Activated T-cell treated with anti-CD3 and anti-CD28 coated beads, Interleukin-2, amount 50 U/mL, for 48 hours (primary cell): ENCODE measurements at places on chromosomes 6 and 20.

- no peak for DNase-seq
These were observed 36.8 kb downstream of the ZMYND8 start for GRCh38 chr20:47319517-47320252.

DNA sequence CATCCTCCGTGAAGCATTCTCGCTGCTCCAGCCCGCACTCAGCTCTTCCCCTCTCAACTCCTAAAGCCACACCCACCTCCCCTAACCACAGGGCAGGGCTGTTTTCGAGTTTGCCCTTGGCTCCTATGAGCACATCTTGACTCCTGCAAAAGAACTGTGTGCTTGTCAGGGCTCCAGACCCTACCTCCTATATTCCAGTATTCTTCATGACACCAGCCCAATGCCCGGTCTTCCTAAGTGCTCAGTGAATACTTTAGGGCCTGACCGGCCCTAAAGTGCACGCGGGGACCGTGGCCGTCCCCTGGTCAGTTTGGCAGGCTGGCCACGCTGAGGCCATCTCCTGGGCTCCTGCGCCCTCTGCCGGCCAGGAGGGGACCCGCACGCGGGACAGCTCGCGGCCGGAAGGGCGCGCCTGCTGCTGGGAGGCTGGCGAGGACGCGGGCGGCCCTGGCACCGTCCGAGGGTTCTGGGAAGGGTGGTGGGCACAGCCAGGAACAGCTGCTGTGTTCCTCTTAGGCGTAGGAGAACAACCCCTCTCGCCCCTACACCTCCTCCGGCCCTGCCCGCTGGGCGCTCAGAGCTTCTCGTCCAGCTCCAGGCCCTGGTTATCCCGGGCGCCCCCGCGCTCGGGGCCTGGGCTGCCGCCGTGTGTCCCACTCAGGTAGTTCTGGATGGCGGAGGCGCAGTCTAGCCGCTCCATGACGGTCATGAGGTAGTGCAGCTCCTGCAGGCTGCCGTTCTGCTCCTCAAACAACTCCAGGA lies 11.0 kb downstream of the UNC5CL start:
- DNase-seq: peak; percentile 88

GRCh38 chr6:33075208-33075567 lies 602 bp upstream of the HLA-DPB1 start:
- DNase-seq: no peak

GRCh38 chr20:58500256-58500655 lies 14.9 kb downstream of the APCDD1L start:
- no peak for DNase-seq

- no peak for DNase-seq
These were observed 58.3 kb downstream of the COL12A1 start for GRCh38 chr6:75147512-75147911.

- no peak for DNase-seq
These were observed 79.8 kb downstream of the TBC1D7 start for GRCh38 chr6:13248584-13248985.

DNA sequence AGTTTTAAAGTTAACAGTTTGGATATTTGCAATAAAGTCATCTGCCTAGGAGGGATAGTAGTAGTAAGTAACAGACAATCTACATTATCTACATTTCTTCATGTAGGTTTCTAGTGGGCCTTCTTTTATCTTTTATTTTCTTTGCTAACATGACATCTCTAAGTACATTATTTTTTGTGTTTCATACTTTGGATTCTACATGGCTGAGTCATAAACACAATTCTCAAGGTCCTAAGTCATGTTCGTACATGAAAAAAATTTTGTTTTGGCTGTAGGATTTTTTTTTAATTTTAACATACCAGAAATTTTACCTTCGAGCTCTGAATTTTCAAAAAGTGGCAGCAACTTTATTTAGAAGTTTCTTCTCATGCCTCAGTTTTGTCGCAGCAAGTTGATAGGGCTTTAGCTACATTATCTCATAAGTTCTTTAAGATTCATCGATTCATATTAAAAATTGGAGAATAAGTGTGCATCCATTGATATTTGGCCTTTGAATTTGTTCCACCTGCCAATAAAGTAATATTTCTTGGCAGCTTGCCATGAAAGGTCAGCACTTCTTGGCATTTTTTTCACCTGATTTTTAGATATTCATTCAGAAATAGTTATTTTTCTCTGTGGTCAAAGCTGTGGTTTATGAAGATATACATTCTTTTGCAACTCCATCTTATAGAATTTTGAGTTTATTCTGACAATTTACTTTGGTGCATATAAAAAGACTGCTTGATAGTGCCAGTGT lies 146.2 kb downstream of the GRIK2 start:
- DNase-seq: no peak

GRCh38 chr6:113397236-113397635 lies 459.9 kb upstream of the MARCKS start:
- no peak for DNase-seq

GRCh38 chr6:39901116-39901655 lies 33.1 kb downstream of the MOCS1 start:
- no peak for DNase-seq

DNA sequence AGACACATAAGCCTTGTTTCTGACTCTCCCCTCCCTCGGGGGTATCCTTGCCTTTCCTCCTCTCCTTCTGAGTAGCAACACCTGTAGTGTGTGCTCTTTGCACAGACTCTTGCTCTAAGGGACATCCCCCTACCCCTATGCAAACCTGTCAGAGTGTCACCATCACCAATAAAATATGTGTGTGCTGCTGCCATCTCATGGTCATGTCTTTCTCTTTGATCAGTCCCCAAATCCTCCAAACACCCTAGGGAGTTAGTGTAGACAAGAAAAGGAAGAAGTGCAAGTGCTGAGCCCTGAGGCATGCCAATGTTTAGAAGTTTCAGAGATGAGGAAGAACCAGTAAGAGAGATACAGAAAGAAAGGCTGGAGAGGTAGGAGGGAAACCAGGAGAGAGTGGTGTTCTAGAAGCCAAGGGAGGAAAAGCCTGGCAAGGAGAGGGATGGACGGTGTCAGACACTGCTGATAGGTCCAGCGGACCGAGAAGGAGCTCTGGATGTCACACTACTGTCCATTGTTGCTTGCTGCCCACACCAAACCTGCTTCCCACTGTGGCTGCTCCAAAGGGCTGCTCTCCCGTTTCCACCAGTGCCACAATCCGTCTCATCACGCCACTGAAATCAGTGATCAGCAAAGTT lies 16.4 kb downstream of the TRMT6 start:
- DNase-seq: no peak
